ENCODE measurements at places on chromosomes 2 and 18. TPM values are rescaled to one million over a fixed set of nuclear protein-coding genes. Genes with fewer than 3 reads are reported as not detected.

CACNB4 gene
- 1.6 TPM for total RNA-seq

GRCh38 chr2:19971691-19972090, 18.2 kb downstream of the WDR35 start:
- no peak for DNase-seq

- no peak for DNase-seq
Observed at GRCh38 chr2:207561386-207562080, 31.8 kb downstream of the CREB1 start.

- no peak for DNase-seq
Observed at GRCh38 chr18:38420611-38421010, 855.0 kb upstream of the CELF4 start.

- no peak for DNase-seq
Observed at GRCh38 chr2:228131833-228132232, 49.7 kb downstream of the SPHKAP start.

DNA sequence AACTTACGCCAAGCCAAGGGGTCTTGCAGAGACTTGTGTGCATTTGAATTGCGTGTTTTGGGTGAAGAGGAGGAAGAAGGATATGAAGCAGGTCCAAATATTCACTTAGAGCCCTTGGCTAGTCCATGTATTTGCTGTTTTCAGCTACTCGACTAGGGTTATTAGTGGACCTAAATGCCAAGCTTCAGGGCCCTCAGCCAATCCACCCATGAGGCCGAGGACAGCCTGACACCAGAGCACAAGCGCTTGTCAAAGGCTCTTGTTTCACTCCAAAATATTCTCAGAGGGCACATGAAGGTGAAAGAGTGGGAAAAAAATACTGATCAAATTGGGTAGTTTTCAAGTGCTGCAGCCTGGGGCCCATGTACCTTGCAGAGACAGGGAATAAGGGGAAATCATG, 174.8 kb upstream of the ACAA2 start:
- DNase-seq, result no peak

- DNase-seq, result no peak
Observed at GRCh38 chr18:49444581-49444980, 15.9 kb downstream of the DYM start.

GRCh38 chr2:212975333-212975732, 176.1 kb downstream of the IKZF2 start:
- DNase-seq, result no peak

DNA sequence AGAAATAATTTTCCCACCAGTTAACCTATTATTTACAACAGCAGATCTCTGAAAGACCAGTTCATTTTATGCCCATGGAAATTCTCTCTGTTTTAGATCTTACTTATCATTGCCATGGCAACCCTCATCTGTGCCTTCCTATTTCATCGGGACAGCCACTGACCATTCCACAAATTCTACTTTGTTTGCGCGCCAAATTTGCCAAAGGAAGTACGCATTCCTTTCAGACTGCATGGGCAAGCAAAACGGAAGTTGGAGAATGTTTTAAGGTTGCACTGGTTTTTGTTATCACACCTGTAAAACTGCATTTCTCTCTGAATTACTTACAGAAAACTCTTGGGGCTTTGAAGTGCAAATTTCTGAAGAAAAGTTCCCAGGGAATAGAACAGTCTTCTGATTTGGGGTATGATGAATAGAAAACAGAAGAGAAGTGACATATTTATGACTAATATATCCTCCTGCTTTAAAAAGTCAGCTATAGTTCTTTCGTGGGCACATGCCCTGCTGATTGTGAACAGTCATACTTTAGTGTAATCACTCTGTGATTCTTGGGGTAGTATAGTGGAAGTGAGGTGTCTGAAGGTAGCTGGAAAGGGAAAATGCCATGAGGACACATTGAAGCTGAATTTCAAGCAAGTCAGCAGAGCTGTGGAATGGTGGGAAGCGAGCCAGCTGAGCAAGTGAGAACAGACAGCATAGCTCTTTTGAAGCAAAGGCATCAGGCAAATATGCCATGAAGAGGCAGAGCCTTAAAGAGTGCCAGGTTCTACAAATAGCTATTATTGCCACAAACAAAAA, 20.9 kb downstream of the NETO1 start:
- peak; percentile 36 for DNase-seq

SCG2 gene
- 0.32 TPM for total RNA-seq

GRCh38 chr2:11829324-11829946, 83.0 kb downstream of the LPIN1 start:
- DNase-seq, result peak; percentile 56

DNA sequence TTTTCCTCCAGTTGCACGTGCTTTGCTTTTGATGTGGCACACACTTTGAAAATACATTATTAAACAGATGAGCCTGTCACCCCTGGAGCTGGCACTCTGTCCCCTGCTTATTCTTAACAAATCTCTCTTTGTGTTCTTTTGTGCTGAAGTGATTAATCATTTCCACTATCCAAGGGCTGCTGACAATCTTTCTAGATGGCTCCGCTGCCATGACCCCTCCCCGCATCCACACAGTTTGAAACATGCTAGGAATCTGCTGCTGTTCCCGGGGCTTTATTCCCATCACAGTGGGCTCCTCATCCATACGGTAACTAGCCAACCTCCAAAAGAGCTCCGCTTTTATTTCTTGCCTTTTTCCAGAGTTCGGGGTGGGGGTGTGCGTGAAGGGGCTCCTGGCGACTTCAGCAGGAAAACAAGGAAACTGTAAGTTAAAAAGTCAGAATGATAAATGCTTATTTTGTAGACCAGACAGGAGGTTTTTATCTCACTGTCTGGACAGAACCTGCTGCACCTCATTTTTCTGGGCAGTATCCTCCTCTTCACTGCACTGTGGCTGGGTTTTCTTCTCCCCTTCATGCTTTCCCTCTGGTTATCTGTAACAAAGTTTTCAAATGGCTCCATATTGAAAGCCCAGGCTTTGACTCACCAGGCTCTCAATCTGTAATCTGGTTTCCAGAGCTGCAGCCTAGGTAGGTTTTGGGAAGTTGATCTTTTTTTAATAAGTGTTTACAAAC, 319.7 kb downstream of the AFF3 start:
- DNase-seq, result no peak

DNA sequence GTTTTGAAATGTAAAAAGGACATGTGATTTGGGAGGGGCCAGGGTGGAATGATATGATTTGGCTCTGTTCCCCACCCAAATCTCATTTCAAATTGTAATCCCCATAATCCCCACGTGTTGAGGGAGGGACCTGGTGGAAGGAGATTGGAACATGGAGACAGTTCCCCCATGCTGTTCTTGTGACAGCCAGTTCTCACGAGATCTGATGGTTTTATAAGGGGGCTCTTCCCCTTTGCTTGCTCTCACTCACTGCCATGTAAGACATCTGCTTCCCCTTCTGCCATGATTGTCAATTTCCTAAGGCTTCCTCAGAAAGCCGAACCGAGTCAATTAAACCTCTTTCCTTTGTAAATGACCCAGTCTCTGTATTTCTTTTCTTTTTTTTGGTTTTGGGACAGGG, 39.2 kb downstream of the FECH start:
- no peak for DNase-seq

- DNase-seq, result no peak
Observed at GRCh38 chr2:69490486-69490885, 53.3 kb upstream of the NFU1 start.

DNA sequence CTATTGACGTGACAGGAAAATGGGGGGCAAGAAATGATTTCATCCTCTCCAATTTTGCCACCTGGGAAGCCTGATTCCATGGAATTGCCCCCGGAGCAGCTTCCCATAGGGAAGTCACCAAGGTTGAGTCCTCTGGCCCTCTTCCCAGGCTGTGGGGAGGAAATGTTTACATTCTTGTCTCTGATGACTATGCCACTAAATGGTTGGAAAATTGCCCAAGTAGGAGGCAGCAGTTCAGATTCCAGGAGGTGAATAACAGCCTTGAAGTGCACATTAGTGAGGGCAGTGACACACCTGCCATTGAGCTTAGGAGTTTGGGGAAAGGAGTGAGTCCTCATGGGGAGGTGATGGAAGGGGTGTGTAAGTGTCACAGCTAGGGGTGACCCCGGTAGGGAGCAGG, 449.2 kb upstream of the DCC start:
- peak; percentile 35 for DNase-seq

TPRKB gene
- total RNA-seq, result 41.4 TPM

AMER3 gene
- not detected for total RNA-seq

DNA sequence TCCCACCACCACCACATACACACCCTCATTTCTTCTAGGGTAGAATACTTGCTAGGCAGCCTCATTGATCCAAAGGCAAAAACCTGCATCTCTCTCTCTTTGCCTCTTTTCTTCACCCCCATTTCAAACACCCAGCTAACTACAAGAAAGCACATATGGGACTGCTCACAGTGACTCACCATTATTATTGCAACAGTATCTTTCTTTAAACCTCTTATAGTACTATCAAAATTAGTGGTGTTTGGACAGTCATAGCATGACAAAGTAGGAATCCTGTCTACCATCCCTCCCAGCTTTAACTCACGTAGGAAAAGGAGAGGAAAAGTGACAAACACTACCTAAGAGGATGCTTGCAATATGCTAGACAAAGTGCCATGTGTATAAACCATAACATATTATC, 422.5 kb upstream of the CRIM1 start:
- DNase-seq, result no peak

DNA sequence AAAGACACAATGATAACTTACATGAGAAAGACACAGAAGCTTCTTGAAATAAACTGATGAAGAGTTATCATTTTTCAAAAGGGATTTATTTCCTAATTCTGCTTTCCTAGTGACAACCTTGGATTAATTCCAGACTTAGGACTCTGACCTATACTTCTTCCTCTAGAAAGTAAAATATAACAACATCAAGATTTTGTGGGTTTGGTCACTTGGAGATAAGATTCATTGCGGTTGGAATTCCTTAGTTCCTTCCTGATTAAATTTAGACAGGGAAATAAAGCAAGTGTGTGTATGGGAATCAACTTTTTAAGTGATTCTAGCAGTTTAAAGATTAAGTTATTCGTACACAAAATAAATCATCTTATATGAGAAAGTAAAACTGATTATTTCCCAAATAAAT, 208.4 kb upstream of the CCDC150 start:
- no peak for DNase-seq

GRCh38 chr2:203347375-203347774, 19.2 kb downstream of the ABI2 start:
- no peak for DNase-seq

GRCh38 chr2:12929758-12930157, 213.0 kb downstream of the TRIB2 start:
- no peak for DNase-seq

DNA sequence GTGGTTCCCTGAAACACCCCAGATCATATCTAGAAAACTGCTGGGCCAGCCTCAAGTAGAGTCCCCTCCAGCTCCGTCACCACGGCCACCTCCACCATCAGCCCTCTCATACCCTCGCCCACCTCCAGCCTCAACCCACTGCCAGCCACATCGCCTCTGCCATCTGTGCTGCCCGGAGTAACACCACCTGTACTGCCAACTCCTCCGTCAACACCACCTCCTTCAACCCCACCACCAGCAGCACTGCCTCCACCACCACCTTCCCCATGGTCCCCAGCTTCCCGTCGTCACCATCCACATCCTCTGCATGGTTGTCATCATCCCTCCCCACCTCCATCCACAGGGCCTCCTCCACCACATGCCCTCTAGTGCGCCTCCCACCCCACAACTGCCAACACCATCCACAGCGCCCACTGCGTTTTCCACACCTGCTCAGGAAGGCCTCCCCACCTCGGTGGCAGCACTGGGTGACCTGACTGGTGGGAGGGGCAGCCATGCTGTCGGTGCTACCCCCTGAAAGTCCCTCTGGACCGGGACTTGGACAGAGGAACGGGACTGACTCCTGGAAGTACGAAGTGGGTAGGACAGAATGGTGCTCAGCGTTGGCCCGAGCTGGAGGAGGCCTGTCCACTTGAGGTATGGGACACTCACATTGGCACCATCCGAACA, 1.6 kb downstream of the SNED1 start:
- DNase-seq, result no peak

GRCh38 chr2:68762665-68763064, 28.1 kb downstream of the ARHGAP25 start:
- no peak for DNase-seq

DNA sequence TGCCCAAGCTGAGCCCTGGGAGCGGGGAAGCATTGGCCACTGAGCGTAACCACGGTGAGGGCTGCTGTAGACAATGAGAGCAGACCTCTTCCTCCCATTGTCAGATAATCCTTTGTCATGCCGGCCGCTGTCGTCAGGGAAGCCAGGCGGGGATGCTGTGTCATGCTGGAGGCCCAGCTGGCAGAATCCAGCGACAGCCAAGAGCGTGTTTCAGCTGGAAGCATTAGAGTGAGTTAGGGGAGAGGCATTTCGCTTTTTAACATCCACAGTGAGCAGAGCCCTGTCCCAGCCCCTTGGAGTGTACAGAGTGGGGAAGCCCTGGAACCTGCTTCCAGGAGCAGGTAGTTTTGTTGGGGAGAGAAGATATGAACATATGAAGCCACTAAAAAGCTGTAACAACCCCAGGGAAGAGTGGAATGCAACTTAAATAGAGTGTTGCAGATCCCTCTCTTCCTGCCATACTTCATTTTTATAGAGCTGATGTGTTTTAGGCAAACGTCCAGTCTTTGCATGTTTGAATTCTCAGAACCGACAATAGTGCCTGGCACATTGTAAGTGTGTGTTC, 7.0 kb downstream of the CTIF start:
- no peak for DNase-seq

DNA sequence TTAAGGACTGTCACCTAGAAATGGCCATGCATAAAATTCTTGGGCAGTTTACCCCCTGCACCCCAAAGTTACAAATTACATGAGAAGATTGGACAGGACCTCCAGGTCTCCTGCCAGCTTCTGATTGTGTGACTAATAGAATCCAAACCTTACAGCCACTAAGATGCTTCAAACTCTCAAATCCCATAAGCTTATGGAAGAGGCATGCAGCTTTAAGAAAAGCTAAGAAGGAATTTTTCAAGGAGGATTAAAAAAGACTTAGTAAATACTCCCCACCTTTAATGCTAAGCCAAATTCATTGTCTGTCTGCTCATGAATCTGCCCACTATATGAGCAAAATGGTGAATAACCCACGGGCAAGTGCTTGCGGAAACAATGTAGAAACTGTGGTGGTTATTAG, 86.3 kb downstream of the MAIP1 start:
- no peak for DNase-seq

HOXD12 gene
- total RNA-seq, result not detected

DNA sequence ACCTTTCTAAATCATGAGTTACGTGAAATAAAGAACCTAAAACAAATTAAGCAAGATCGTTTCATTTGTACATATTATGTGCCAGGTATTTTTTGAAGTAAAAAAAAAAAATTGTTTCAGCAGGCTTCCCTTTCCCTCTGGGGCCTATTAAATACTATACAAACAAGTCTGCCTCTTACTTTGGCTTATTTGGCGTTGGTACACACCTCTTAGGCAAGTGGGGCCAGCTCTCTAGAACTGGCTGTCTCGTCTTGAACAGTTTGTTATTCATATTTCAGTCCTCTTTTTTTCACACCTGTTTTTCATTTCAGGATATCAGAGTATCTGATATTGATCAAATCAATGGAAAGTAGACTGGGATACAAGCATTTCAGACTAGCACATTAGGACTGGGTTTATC, 27.4 kb upstream of the PPP3R1 start:
- no peak for DNase-seq

LOXHD1 gene
- total RNA-seq, result 0.80 TPM

VAMP5 gene
- 92.0 TPM for total RNA-seq

ALPG gene
- total RNA-seq, result not detected

Measured in breast epithelium (tissue), 4 donors.